ENCODE measurements at places on chromosomes 5 and 9.

- no peak for DNase-seq
Observed at GRCh38 chr5:65163698-65164097, 318.0 kb downstream of the ADAMTS6 start.

DNA sequence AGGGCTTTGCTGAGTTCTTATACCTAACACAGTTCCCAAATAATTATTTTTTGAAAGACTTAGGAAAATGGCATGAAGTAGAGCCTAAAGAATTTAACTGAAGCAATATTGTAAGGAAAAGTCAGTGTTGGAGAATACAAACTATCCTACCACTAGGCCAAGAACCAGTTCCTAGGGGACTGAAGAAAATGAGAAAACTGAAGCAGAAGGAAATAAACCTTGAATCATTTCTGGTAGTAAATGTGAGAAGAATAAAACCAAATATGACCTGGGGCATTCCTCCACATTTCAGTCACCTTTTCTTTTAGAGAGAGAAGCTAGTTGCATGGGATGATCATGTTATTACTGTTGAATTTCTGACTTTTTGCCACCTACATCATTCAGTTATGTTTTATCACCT lies 1393.9 kb upstream of the C9orf72 start:
- no peak for DNase-seq

- no peak for DNase-seq
Observed at GRCh38 chr9:106879439-106879882, 16.5 kb downstream of the ZNF462 start.

GRCh38 chr5:55620009-55620765 lies 85.4 kb upstream of the PLPP1 start:
- no peak for DNase-seq

All from renal cortex interstitium (tissue), 15 donors.